NCI-H510A treated with DMSO at 0.1 percent for 48 hours (cell line): ENCODE measurements at places on chromosomes 6 and 20.

DNA sequence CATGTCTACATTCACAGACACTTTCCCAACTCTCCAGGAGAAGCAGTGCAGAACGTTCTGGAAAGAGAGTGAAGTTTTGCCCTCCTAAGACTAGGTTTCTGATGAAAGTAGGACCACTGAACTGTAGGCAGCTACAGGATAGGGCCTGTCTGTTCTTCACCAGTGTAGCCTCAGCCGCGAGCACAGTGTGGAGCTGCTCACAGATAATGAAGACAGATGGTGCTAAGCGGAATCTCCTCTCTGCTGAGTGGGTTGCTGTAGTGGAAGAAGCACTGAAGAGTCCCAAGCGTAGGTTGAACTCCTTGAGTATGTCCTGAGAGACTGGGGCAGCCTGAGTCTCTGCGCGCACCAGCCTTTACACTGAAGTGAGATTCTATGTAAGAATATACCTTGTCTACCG, 170.2 kb downstream of the PACRG start:
- no peak for DNase-seq

- DNase-seq = no peak
These were observed 59.9 kb downstream of the ENPP1 start for GRCh38 chr6:131867744-131868143.

DNA sequence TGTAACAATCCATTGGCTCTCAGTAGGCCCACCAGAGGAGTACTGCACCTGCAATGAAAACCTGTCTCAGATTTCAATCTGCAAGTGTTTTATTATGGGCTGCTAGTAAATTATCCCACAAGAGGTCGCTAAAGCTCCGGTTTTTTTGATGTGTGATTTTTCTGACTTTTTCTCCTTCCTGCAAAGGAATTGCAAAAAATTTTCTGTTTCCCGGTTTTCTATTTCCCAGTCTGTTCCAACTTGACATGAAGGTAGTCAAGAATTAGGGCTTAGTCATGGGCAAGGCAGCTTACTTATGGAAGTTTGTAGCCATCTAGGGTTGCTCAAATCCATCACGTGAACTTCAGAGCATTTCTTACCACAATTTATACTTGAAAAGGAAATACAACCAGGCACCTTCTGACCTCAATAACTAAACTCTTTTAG, 38.5 kb upstream of the AHI1 start:
- peak; percentile 41 for DNase-seq

DNA sequence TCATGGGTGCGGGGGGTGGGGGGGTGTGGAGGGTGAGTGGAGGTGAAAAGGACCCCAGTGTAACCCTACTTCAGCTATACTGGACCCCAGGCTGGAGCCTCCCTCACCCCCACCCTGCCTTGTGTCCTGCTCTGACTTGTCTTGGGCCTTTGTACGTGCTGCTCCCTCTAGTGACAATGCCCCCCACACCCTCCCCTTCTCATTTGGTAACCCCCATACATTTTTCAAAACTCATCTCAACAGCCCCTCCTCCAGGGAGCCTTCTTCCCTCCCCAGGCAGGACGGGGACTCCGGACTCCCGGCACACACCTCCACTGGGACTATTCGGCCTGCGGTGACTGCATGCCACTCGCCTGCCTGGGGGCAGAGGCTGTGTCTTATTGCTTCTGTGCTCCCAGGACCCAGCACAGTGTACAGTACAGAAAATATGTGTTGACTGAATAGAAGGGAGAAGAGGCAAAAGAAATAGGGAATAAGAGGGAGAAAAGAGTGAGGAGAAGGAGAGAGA, 108.2 kb downstream of the VEGFA start:
- DNase-seq = no peak

GRCh38 chr6:32807020-32807580, 9.7 kb downstream of the HLA-DOB start:
- no peak for DNase-seq

- DNase-seq = no peak
These were observed 17.1 kb downstream of the TMEM30A start for GRCh38 chr6:75267461-75267860.

DNA sequence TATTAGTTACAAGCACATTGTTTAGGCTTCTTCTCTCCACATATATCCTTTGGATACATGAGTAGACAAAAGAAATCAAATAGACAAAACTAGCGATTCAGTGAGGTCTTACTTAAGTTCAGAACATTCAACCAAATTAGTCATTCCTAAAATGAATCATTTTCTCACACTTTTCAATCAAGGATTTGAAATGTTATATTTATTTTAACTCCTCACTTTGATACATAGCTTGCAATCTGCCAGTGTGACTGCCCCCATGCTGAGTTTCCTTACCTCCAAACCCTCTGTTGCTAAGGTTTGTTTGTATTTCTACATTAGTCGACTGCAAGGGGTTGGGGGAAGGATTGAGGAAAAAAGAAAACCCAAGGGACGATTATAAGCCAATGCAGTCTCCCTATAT, 3.5 kb upstream of the MOXD1 start:
- DNase-seq = no peak

GRCh38 chr20:32040142-32040953, 11.7 kb upstream of the HCK start:
- peak; percentile 42 for DNase-seq

DNA sequence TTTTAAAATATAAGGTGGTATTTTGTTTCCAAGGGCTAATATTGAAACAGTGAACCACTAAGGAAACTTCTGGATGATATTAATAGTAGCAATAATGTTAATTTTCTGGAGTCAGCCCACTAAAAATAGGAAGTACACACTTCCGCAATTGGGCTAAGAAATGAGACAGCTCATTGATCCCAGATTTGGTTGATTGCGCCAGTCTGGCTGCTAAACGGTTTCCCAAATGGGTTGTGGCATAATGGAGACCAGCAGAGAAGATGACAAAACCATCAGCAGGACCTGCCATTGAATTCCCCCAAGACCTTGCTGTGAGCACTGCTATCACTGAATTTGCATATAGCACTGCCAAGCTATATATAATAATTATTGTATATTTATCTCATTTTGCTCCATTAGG, 71.2 kb upstream of the SGK1 start:
- no peak for DNase-seq

- no peak for DNase-seq
These were observed 10.2 kb upstream of the FOXF2 start for GRCh38 chr6:1379017-1379787.

DNA sequence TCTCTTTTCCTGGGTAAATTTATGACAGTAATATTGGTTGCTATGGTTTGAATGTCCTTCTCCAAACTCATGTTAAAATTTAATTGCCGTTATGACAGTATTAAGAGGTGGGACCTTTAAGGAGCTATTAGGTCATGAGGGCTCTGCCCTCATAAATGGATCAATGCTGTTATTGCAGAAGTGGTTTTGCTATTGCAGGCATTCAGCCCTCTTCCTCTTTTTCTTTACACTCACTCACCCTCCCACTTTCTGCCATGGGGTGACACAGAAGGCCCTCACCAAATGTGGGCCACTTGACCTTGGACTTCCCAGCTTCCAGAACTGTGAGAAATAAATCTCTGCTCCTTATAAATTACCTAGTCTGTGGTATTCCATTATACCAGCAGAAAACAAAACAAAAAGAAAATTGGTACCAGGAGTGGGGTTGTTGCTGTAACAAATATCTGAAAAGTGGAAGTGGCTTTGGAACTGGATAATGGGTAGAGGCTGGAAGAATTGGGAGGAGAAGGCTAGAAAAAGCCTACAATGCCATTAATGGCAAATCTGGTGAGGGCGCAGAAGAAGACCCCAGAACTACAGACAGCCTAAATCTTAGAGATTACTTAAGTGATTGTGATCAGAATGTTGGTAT, 24.8 kb upstream of the IGF2R start:
- DNase-seq = no peak
